ENCODE measurements at places on chromosomes 6 and 20. TPM values are rescaled to one million over a fixed set of nuclear protein-coding genes. Genes with fewer than 3 reads are reported as not detected.

DNA sequence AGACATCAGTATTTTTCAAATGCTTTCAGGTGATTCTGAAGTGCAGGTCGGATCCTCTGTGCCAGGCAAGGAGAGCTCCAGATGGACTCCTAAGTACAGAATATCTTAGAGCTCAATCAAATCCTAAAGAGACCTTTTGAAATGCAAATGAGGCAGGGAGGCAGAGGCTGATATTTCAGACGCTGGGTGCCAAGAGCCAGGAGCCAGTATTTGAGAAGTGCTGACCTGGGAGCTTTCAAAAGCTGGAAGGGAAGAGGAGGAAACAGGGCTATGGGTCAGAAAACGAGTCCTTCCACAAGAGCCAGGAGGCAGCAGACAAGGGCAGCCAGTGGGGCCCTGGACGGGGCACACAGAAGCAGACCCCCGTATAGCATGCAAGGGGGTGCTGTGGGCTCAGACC lies 46.1 kb upstream of the DSN1 start:
- H3K27me3 ChIP-seq: no peaks in the 10 kb centered on the region
- H3K4me3 ChIP-seq: no peak overlapping the region
- peak overlapping the region; percentile 89 for H3K27ac ChIP-seq
- no peak for DNase-seq
- peaks cover 35% of the 10 kb centered on the region for H3K36me3 ChIP-seq

- DNase-seq: no peak
- H3K4me1 ChIP-seq: no peaks in the 10 kb centered on the region
- no peak within 1 kb of the TSS for H3K27ac ChIP-seq
- peaks cover 94% of the 10 kb centered on the region for H3K27me3 ChIP-seq
- H3K36me3 ChIP-seq: no peaks in the 10 kb centered on the region
These were observed at the start of gene F13A1 for GRCh38 chr6:6319952-6320811. Gene F13A1 (minus strand): TSS chr6:6320662. CDS start chr6:6318664, 1,998 bp downstream.

DNA sequence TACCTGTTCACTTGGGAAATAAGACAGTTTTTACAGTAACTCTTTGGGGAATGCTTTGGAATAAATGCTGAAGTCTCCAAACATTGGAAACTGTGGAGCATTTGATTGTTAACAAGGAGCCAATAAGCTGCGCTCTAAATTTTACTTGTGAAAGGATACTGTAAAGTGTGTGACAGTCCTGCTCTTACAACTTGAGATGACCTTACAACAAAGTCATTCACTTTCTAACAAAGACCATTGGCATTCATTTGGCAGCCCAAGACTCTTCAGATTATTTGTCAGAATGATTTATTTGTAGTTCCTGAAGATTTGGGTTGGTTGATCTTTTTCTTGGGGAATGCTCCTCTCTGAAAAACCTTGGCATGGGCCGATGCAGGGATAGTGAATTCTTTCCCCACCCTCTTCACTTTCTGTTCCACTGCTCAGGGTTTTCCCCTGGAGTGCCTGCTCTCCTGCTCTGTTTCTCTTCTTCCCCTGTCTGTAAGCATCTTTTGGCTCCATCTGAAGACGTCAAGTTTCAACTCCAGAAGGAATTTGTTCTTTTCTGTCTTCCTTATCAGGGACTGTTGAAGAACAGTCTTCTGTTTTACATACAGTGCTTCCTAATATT lies 116.4 kb downstream of the AKAP7 start:
- H3K36me3 ChIP-seq: no peaks in the 10 kb centered on the region
- H3K27ac ChIP-seq: no peak overlapping the region
- peak overlapping the region; percentile 69 for H3K4me3 ChIP-seq
- H3K4me1 ChIP-seq: peaks cover 25% of the 10 kb centered on the region
- DNase-seq: no peak
- H3K27me3 ChIP-seq: no peaks in the 10 kb centered on the region

DNA sequence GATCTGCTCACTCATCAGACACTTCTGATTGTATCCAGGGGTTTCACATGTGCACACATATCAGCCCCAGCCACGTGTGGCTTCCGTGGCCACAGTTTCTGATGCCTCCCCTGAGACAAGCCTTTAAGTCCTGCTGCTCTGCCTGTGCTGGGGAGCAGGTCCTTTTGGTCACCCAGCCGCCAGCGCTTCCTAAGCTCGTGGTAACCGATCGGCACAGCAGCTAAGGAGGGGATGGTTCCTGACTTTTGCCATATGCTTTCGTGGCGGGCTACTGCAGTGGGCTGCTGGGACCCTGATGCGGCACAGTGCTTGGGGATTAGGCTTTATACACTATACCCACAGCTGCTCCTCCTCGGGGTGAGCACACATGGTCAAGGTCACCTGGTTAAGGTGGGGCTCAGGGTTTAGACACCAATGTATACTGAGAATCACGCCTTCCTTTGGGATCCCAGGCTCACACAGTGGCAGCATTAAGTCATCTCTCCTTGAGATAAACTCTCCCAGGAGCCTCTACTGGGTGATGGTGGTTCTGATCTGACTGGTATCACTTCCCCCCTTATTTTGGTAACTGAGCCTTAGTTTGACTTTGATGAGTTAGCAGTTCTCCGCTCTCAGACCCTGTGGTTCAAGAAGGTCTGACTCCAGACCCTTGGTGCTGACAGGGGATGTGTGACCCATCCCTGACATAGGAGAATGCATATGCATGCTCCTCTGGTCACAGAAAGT lies 85.9 kb upstream of the KCNG1 start:
- H3K27me3 ChIP-seq: no peaks in the 10 kb centered on the region
- H3K4me3 ChIP-seq: no peak overlapping the region
- H3K27ac ChIP-seq: no peak overlapping the region
- DNase-seq: no peak
- H3K4me1 ChIP-seq: peaks cover 45% of the 10 kb centered on the region

The SPATA25 gene
- 3.4 TPM for total RNA-seq
